Activated naive CD8-positive, alpha-beta T cell treated with anti-CD3 and anti-CD28 coated beads for 36 hours (primary cell): ENCODE measurements at places on chromosomes 2 and 18. TPM values are rescaled to one million over a fixed set of nuclear protein-coding genes. Genes with fewer than 3 reads are reported as not detected.

DNA sequence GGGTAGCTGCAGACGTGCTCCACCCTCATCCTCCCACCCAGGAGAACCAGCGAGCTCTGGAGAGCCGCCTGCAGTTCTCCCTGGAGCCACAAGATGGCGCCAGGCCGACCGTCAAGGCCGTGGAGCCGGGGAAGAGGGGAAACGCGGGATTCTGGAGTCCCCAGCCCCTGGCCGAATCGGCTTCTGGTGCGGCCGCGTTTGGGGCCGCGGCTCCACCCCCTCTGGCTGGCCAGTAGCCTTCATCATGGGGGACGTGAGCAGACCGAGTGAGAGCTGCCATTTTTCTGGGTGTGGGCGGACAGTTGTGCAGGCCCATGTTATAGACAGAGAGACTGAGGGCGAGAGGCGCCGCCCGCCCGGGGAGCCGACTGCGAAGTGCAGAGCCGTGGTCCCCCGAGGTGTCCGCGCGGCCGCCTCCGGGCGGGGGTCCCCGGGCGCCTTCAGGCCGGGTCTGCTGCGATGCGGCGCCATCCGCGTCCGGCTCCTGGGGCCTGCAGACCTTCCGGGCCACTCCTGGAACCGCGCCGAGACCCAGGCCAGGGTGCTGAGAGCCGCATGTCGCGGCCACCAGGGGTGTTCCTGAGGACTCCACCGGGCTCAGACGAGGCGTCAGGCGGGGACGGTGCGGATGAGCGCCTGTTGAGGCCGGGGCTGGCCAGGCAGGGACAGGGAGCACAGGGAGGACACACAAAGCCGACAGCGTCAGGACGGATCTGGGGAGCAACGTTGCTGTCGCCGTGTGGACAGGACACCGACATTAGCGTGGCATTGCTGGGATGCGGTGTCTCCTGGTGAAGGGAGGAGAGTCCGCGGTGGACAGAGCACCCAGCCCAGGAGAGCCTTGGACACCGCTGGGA is 418.2 kb upstream of the HS6ST1 start:
- peak; percentile 68 for DNase-seq
- H3K4me1 ChIP-seq = peaks cover 6% of the 10 kb centered on the region
- no peak overlapping the region for H3K27ac ChIP-seq
- H3K4me3 ChIP-seq = peak overlapping the region; percentile 46
- no peaks in the 10 kb centered on the region for H3K36me3 ChIP-seq
- H3K27me3 ChIP-seq = peaks cover 42% of the 10 kb centered on the region

- no peaks in the 10 kb centered on the region for H3K4me1 ChIP-seq
- H3K27ac ChIP-seq = no peak overlapping the region
- H3K36me3 ChIP-seq = no peaks in the 10 kb centered on the region
- DNase-seq = no peak
- H3K4me3 ChIP-seq = no peak overlapping the region
- peaks cover 45% of the 10 kb centered on the region for H3K27me3 ChIP-seq
Measured at GRCh38 chr2:229673676-229674075, 40.7 kb downstream of the DNER start.

Gene LYPD6B
- total RNA-seq = not detected

- peaks cover under 1% of the 10 kb centered on the region for H3K36me3 ChIP-seq
- no peak overlapping the region for H3K27ac ChIP-seq
- H3K4me3 ChIP-seq = no peak overlapping the region
Measured at GRCh38 chr2:147855316-147855715, 10.5 kb downstream of the ACVR2A start.

GRCh38 chr18:73331212-73331772 is 463.5 kb upstream of the NETO1 start:
- DNase-seq = no peak
- H3K27me3 ChIP-seq = no peaks in the 10 kb centered on the region
- no peak overlapping the region for H3K27ac ChIP-seq

- no peak for DNase-seq
- H3K4me1 ChIP-seq = no peaks in the 10 kb centered on the region
Measured at GRCh38 chr18:47809420-47809819, 121.0 kb downstream of the SMAD2 start.

Gene HSBP1L1
- 11.2 TPM for total RNA-seq

DNA sequence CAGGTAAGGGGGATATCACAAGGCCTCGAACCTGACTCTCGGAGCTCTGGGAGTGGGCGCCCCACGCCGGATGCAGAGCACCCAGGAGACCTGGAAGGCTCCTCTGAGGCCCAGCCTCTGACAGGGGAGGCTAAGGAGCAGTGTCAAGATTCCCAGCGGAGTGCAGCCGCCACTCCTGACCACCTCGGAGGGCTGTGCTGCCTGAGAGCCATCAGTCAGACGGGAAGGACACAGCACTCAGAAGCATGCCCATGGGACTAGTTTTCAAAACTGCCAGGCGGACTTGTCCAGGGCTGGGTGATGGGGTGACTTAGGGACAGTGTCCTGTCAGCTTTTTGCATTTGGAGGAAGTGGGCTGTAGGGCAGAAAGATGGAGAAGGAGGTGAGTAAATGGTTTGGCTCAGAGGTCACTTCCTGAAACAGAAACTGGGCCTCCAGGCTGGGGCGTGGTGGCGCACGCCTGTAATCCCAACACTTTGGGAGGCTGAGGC is 34.6 kb upstream of the B3GNT7 start:
- H3K4me3 ChIP-seq = no peak overlapping the region
- H3K27me3 ChIP-seq = no peaks in the 10 kb centered on the region
- no peak overlapping the region for H3K27ac ChIP-seq
- no peaks in the 10 kb centered on the region for H3K36me3 ChIP-seq
- DNase-seq = no peak

GRCh38 chr2:207408086-207408794 is 121.5 kb upstream of the CREB1 start:
- H3K27ac ChIP-seq = no peak overlapping the region
- no peak overlapping the region for H3K4me3 ChIP-seq
- no peaks in the 10 kb centered on the region for H3K4me1 ChIP-seq
- no peak for DNase-seq
- no peaks in the 10 kb centered on the region for H3K27me3 ChIP-seq

GRCh38 chr2:168371273-168372019 is 84.6 kb upstream of the CERS6 start:
- H3K4me3 ChIP-seq = no peak overlapping the region
- H3K4me1 ChIP-seq = peaks cover 5% of the 10 kb centered on the region
- no peak overlapping the region for H3K27ac ChIP-seq
- H3K36me3 ChIP-seq = peaks cover 3% of the 10 kb centered on the region

Gene TUBA4B
- not detected for total RNA-seq

GRCh38 chr2:81644189-81644588 is 1339.6 kb upstream of the LRRTM1 start:
- no peak overlapping the region for H3K4me3 ChIP-seq
- H3K36me3 ChIP-seq = no peaks in the 10 kb centered on the region
- no peak for DNase-seq
- no peaks in the 10 kb centered on the region for H3K27me3 ChIP-seq
- H3K27ac ChIP-seq = no peak overlapping the region

Gene RNASEH1
- 39.4 TPM for total RNA-seq

Gene CDK5R2
- total RNA-seq = not detected

Gene GRB14
- not detected for total RNA-seq

- no peaks in the 10 kb centered on the region for H3K27me3 ChIP-seq
- H3K4me3 ChIP-seq = no peak overlapping the region
- H3K36me3 ChIP-seq = no peaks in the 10 kb centered on the region
- no peak overlapping the region for H3K27ac ChIP-seq
- DNase-seq = no peak
- peaks cover 24% of the 10 kb centered on the region for H3K4me1 ChIP-seq
Measured at GRCh38 chr2:187985923-187986322, 305.8 kb upstream of the GULP1 start.

DNA sequence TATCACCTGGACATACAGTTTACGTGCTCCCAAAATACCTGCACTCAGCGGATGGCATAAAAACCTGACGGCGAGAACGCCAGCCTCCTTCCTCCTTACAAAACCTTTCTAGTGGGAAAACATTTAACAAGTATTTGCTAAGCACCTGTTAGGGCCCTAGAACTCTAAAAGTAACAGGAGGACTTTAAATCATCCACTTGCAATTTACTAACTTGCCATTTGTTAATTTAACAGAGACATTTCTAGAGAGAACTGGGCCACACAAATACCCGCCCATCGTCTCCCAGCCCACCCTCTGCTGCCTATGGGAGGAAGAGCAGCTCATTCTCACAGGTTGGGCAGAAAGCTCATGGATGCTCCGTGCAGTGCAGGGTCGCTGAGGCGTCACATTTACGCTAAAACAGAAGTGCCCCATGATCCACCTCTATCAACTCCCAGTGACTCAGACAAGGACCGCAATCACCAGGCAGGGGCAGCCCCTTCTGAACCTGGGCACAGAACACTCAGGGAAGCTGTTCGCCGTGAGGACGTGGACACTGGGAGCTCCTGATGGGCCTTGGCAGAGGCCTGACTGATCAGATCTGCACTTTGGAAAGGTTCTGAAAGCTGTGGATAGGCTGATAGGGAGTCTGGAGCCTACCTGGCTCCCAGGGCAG is 106.9 kb downstream of the HDAC4 start:
- no peaks in the 10 kb centered on the region for H3K27me3 ChIP-seq
- H3K27ac ChIP-seq = peak overlapping the region; percentile 76
- H3K36me3 ChIP-seq = peaks cover 6% of the 10 kb centered on the region
- H3K4me3 ChIP-seq = peak overlapping the region; percentile 66
- DNase-seq = peak; percentile 73
- peaks cover 65% of the 10 kb centered on the region for H3K4me1 ChIP-seq

GRCh38 chr2:54457323-54458023 is 1.3 kb downstream of the SPTBN1 start:
- no peak overlapping the region for H3K27ac ChIP-seq
- H3K36me3 ChIP-seq = no peaks in the 10 kb centered on the region
- peaks cover 11% of the 10 kb centered on the region for H3K4me1 ChIP-seq
- H3K4me3 ChIP-seq = peak overlapping the region; percentile 76

Gene ANKRD30BL
- not detected for total RNA-seq

- no peak overlapping the region for H3K27ac ChIP-seq
- H3K4me1 ChIP-seq = no peaks in the 10 kb centered on the region
- no peak overlapping the region for H3K4me3 ChIP-seq
- peaks cover 4% of the 10 kb centered on the region for H3K27me3 ChIP-seq
Measured at GRCh38 chr18:21164548-21165095, 53.0 kb upstream of the ROCK1 start.

- no peak for DNase-seq
- H3K4me1 ChIP-seq = no peaks in the 10 kb centered on the region
- no peak overlapping the region for H3K4me3 ChIP-seq
- H3K27me3 ChIP-seq = no peaks in the 10 kb centered on the region
Measured at GRCh38 chr2:176729706-176730569, 460.7 kb downstream of the MTX2 start.

Gene VSNL1
- total RNA-seq = not detected

- no peak overlapping the region for H3K27ac ChIP-seq
- no peak overlapping the region for H3K4me3 ChIP-seq
- H3K27me3 ChIP-seq = peaks cover 3% of the 10 kb centered on the region
- DNase-seq = no peak
Measured at GRCh38 chr2:195479407-195479806, 177.6 kb upstream of the SLC39A10 start.

Gene NHEJ1
- 21.1 TPM for total RNA-seq

GRCh38 chr2:17634997-17635396 is 94.5 kb downstream of the VSNL1 start:
- no peaks in the 10 kb centered on the region for H3K4me1 ChIP-seq
- peaks cover 4% of the 10 kb centered on the region for H3K27me3 ChIP-seq
- no peaks in the 10 kb centered on the region for H3K36me3 ChIP-seq
- no peak for DNase-seq

- H3K36me3 ChIP-seq = peaks cover 68% of the 10 kb centered on the region
- H3K27ac ChIP-seq = peak overlapping the region; percentile 84
- no peaks in the 10 kb centered on the region for H3K27me3 ChIP-seq
- peaks cover 84% of the 10 kb centered on the region for H3K4me1 ChIP-seq
- H3K4me3 ChIP-seq = peak overlapping the region; percentile 38
Measured at GRCh38 chr2:181467966-181468707, 11.0 kb downstream of the ITGA4 start.

DNA sequence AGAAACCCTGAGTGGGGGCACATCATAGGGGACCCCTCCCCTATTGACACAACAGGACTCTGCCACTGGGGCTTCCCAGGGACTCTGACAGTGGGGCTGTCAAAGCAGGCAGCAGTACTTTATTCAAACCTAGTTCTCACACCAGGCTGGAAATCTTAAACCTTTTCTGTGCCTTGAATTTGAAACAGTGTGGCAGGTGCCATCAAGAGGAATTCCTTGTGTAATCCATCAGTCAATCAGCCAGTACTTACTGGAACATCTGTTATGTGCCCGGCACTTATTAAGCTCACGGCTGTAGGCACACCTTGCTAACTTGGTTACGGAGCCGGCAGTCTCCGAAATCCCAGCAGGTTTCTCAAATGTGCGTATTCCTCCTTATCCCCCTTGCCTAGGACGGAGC is 12.0 kb downstream of the GLI2 start:
- H3K27ac ChIP-seq = no peak overlapping the region
- DNase-seq = no peak
- H3K36me3 ChIP-seq = no peaks in the 10 kb centered on the region
- no peaks in the 10 kb centered on the region for H3K4me1 ChIP-seq

DNA sequence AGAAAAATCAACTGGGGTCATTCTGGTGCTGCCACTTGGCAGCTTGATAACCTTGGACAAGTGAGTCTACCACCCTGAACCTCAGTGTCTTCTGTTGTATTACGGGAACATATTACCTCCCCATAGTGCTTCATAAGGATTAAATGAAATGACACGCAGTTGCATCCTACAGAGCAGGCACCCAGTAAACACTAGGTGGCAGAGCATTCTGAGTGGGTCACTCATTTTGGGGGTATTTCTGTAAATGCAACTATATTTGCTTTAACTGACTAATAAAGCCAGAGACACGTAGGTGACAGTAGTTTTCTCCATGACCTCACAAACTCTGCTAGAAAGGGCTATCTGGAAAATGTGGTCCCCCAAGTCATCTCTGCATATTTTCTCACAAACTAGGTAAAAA is 4.7 kb downstream of the CD226 start:
- peaks cover 90% of the 10 kb centered on the region for H3K36me3 ChIP-seq
- H3K4me3 ChIP-seq = peak overlapping the region; percentile 74
- peak; percentile 39 for DNase-seq

DNA sequence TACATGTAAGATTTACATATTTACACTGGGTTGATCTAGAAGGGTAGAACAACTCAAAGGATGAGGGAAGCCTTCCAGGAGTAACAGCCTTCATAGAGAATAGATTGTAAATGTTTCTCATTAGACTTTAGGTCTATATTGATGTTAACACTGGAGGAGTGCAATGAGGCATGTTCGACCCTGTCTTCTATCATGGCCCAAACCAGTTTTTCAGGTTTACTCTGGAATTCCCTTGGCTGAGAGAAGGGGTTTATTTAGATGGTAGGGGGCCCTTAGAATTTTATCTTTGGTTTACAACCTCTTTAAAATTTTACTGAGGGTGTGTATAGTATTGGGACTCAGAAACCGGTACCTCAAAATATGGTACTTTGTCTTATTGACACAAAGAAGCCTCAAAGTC is 634.9 kb upstream of the PIK3C3 start:
- H3K27ac ChIP-seq = no peak overlapping the region
- DNase-seq = no peak
- H3K4me3 ChIP-seq = no peak overlapping the region
- H3K27me3 ChIP-seq = no peaks in the 10 kb centered on the region

Gene WDSUB1
- total RNA-seq = 5.7 TPM

- H3K27ac ChIP-seq = no peak overlapping the region
- H3K27me3 ChIP-seq = no peaks in the 10 kb centered on the region
- DNase-seq = no peak
- H3K36me3 ChIP-seq = peaks cover 45% of the 10 kb centered on the region
Measured at GRCh38 chr2:9417725-9418124, 5.6 kb downstream of the ITGB1BP1 start.
